ENCODE measurements at places on chromosomes 13 and 19.

- no peak for DNase-seq
These were observed 257.8 kb downstream of the FOXO1 start for GRCh38 chr13:40408602-40409001.

DNA sequence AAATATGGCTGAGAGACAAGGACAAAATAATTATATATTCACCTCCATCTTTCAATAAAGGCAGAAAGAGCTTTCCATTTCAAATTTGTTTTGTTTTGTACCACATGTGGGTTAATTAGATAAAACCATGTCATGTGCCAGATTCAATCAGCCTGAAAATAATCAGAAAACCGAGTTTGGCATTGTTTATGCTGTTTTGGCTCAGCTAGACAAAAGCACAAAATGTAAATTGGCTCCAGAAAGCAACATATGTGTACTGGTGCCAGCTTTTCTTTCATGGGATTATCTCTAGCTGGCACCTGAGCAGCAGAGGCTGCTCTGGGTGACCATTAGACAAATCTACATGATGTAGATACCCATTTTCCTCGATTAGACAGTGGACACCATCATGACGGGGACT, 9.2 kb upstream of the DNAJC15 start:
- DNase-seq = no peak

DNA sequence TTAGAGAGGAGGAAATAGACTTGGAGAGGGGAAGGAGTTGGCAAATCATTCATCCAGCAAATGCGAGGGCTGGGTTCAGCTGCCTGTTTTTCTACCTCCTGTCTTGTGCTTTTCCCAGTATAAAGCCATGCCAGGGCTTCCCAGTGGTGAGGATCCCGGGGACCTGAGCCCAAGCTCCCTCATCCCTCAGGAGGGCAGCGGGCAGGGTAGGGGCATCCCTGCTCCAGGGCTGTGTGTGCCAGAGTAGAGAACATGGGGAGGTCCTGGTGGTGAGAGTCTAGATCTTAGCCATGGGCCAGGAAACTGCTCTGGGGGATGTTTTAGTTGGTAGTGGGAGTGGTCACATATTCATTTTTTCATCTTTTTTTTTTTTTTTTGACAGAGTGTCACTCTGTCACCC, 43.6 kb downstream of the GPR12 start:
- DNase-seq = no peak

- no peak for DNase-seq
These were observed 28.9 kb upstream of the TNFRSF19 start for GRCh38 chr13:23541221-23541824.

DNA sequence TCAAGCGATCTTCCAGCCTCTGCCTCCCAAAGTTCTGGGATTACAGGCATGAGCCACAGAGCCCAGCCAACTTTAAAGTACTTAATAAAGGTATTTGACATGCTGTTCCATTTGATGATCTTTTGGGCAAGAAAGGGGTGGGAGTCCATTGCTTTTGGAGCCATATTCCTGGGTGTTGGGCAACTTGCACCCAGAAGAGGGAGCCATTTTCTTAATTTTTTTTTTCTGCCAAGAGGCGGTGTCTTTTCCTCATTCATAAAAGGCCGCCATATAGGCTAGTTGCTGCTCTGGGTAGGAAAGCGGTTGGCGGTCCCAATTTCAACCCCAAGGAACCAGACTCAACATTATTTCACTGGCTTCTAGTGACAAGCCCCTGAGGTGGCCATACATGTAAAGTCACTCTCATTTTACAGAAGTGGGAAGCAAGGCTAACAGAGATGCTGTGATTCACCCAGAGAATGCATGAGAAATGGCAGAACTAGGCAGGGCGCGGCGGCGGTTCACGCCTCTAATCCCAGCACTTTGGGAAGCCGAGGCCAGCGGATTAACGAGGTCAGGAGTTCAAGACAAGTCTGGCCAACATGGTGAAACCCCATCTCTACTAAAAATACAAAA, 139.6 kb downstream of the CACNA1A start:
- peak; percentile 2 for DNase-seq

DNA sequence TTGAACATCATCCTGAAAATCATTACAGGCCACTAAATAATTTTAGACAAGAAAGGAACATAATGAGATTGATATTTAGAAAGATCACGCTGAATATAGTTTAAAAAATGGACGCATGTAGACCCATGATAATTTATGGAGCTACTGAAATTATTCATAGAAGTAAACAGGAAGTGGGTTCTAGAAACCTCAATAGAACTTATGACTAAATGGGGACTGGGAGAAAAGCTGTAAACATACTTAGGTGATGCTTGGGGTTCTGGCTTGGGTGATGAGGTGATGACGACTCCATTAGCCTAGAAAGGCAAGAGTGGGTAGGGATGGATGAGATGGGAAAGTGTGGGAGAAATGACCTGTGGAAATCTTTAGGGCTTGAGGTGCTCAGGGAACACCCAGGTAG, 484.0 kb downstream of the MYO16 start:
- no peak for DNase-seq

DNA sequence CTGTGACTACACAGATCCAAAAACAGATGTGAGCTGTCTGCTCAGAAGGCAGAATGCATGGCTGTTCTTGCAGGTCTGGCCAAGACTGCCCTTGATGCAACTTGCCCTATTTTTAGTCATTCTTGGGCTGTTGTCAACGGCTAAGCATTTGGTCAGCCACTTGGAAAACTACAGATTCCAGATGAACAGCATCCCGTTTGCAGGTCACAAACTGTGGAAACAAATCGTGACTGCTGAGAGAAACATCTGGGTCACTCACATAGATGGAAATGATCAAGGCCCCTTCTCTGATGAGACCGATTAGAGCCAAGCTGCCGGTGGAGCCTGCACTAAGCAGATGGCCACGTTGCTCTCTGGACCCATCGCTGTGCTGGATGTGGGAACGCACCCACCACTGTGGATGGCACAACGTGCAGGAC, 15.4 kb upstream of the METTL21C start:
- no peak for DNase-seq

DNA sequence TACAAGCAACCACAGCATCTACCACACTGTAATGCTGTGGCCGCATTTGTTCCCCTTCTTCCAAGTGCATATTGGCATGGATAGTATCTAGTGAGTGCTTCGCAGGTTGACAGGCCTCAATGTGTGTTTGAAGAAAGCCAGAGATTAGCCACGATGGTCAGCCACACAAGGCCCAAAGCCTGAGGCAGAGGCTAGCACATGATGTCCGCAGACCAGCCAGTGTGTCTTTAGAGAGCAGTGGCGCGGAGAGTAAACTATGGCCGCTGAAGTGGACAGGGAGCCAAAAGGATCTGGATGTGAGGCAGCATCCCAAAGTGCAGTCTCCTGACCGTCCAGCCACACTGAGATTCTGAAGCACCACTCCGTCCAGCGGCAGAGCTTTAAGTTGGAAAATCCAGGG, 36.0 kb downstream of the BRD4 start:
- no peak for DNase-seq

- DNase-seq = no peak
These were observed 21.1 kb upstream of the CFAP97D2 start for GRCh38 chr13:114157869-114158495.

DNA sequence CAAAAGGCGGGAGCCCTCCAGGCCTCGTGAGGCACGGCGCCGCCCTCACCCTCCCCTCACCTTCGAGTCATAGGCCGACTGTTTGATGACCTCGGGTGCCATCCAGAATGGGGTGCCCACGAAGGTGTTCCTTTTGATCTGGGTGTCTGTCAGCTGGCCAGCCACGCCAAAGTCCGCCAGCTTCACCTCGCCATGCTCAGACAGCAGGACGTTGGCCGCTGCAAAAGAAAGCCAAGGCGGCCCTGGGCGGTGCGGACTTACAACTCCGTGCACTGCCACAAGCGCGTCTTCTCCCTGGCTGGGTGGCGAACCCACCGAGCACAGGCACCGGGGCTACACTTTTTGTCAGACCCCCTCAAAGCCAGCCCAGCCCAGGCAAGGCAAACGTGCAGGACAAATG, 102.1 kb downstream of the STK24 start:
- no peak for DNase-seq

- DNase-seq = peak; percentile 95
These were observed 1.7 kb downstream of the MIER2 start for GRCh38 chr19:342801-343421.

GRCh38 chr19:17679526-17680229, 8.5 kb downstream of the UNC13A start:
- no peak for DNase-seq

GRCh38 chr13:43408274-43408673, 378.5 kb downstream of the ENOX1 start:
- no peak for DNase-seq

GRCh38 chr19:12797141-12797587, 4.4 kb downstream of the PRDX2 start:
- no peak for DNase-seq

GRCh38 chr19:48365602-48366001, 1.4 kb downstream of the SYNGR4 start:
- DNase-seq = no peak

DNA sequence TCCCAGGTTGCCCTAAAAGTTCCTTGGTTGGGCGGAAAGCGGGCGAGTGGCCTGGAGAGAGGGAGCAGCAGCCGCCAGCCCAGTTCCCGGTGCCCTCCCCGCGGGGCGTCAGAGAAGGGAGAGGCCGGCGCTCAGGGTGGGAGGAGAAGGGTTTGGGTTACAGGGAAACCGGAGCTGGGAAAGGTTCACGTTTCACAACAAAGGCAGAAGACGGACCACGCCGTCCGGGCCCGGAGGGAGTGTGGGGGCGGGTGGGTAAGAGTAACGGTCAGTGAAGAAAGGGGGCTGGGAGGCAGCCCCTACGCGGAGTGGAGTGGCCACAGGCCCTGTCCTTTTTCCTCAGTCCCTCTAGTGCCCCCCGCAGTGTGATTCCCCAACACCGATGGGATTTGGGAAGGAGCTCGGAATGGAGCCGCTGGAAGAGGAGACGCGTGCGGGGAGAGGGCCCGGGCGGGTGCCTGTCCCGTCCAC, 1.6 kb downstream of the SIX5 start:
- no peak for DNase-seq

DNA sequence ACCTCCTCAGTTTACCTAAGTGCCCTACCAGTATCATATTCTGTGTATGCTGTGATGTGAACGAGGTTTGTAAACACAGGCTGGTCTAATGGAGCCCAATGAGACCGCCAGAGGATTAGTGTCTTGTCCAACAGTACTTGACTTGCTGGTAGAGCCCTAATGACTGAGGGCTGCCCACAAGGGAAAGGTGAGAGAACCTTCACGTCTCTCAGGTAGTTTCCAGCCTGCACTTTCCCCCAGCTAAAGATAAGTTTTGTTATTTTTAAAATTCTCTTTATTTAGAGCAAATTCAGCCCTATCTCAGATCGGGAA, 498 bp upstream of the RBM26 start:
- no peak for DNase-seq

DNA sequence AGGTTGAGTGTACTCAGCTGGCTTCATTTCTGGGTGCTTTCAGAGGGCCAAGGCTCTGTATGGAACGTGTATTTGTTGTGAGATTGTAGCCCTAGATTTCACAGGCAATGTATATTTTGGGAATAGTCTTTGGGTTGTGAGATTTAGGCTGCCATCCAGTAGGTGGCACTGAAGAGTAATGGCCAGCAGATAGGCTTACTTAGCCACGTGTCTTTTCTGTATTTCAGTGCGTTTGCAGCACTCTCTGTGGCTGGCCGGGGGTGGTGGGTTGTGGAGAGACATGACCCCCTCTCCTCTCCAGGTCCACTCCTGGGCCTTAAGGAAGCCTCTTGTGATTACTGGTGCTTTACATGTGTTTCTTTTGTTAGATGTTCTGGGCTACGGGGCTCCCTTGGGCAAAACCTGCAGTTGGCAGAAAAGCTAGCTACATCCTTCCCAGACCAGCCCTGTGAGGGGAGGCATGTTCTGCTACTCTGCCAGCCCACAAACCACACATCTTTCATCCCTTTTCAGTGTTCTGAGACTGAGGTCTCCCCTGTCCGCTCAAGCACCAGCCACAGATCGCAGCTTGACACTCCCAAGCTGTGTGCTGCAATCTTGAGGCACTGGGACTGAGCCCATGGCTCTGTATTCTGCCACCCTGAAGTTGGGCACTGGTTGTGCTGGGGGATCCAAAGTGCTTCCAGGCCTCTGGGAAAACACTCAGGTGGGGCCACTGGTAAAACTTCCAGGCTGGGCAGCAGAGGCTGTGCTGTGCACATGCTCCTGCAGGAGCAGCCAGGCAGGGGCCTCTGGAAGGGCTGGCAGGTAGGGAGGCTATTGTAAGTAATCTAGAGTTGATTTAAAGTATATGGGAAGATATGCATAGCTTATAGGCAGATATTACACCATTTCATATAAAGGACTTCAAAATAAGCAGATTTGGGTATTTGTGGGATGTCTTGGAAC, 1096.8 kb upstream of the PCDH20 start:
- peak; percentile 34 for DNase-seq

DNA sequence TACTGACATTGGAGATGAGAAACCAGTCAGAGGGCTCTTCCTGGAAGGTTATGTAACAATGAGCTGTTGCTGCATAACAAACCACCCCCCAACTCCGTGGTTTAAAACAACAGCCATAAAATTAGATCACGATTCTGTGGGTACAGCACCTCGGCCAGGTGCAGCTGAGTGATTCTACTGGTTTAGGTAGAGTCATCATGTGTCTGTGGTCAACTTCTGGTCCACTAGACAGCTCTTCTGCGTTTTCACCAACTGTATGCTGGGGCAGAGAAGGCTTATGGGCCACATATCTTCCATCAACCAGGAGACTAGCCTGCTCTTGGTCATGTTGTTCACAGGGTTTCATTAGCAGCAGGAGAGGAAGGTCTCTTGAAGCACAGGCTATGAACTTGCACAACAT, 585.5 kb downstream of the KCTD12 start:
- DNase-seq = no peak

DNA sequence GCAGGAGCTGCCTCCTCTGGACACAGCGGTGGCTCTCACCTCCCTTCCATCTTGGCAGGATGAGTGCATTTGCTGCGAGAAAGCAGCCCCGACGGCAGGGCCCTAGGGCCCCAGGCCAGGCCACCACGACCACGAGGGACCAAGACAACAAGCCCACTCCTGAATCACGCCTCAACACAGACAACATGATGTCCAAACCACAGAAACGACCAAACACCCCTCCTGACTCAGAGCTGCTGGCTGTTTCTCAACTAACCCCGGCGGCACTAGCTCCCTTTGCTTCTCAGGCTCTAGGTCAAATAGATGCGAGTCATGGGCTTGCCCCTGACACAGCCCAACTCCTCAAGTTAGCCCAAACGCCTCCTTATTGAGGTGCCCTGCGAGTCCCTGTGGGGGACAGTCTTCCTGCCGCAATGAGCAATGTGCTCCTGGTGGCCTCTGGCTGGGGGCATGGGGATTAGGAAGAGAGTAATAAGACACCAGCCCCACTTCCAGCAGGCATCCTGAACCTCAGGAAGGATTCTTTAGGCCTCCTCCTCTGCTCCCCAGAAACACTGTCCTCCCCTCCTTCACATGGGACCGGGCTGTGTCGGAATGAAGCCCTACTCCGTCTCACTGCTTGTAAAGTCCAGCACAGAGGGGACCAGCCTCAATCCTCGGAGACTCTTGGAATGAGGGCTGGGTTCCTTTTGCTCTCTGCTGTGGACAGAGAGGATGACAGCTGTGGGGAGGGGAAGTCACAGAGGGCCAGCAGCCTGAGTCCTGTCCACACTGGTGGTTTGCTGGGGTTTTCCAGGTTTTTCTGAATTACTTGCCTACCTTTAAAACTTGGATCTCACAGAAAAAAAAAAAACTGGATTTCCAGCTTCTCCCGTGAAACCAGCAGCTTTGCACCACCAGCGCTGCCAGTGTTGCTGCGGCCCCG, 6.9 kb upstream of the ATF5 start:
- DNase-seq = peak; percentile 15

All from inflammatory macrophage (primary cell).